ENCODE measurements at places on chromosomes 13 and 19. TPM values are rescaled to one million over a fixed set of nuclear protein-coding genes. Genes with fewer than 3 reads are reported as not detected.

Gene HIPK4
- 0.14 TPM for total RNA-seq

Gene ADGRE2
- total RNA-seq: 1.3 TPM

Gene CEACAM19
- total RNA-seq: 1.3 TPM

Gene COX6B1
- 274 TPM for total RNA-seq

Gene SSC5D
- total RNA-seq: 24.2 TPM

Gene ZNF582
- 1.1 TPM for total RNA-seq

Gene COLGALT1
- 201 TPM for total RNA-seq

Gene SYCN
- not detected for total RNA-seq

Gene NLRP11
- not detected for total RNA-seq

Gene ZNF791
- total RNA-seq: 15.2 TPM

Gene PLA2G4C
- 6.7 TPM for total RNA-seq

Gene DNAJC15
- 11.3 TPM for total RNA-seq

Gene FSD1
- total RNA-seq: 3.3 TPM

Gene ZNF98
- not detected for total RNA-seq

Gene GFY
- not detected for total RNA-seq

Gene NACC1
- 85.6 TPM for total RNA-seq

Gene GNG7
- 0.44 TPM for total RNA-seq

Gene FAM216B
- not detected for total RNA-seq

Gene PRKCG
- total RNA-seq: not detected

Gene ZNF844
- 4.0 TPM for total RNA-seq

Gene MAP2K2
- total RNA-seq: 161 TPM

Gene ABHD13
- 11.7 TPM for total RNA-seq

Gene PET100
- 3.5 TPM for total RNA-seq

Gene CBARP
- 6.8 TPM for total RNA-seq

Gene PEG3
- 0.44 TPM for total RNA-seq

Gene CEACAM20
- not detected for total RNA-seq

Gene PCDH20
- total RNA-seq: not detected

Gene ZNF440
- 14.0 TPM for total RNA-seq

Gene IRGC
- not detected for total RNA-seq

Gene BST2
- total RNA-seq: 6.2 TPM

Gene SRRM5
- total RNA-seq: 0.22 TPM

Gene MAMSTR
- total RNA-seq: under 0.01 TPM

Gene TMPRSS9
- not detected for total RNA-seq

Gene LILRA2
- not detected for total RNA-seq

Gene IGSF23
- total RNA-seq: not detected

Gene STOML3
- total RNA-seq: not detected

Gene NR2C2AP
- 11.6 TPM for total RNA-seq

Gene SUCLA2
- total RNA-seq: 34.6 TPM

Gene ZNF729
- not detected for total RNA-seq

Gene GNA15
- 0.14 TPM for total RNA-seq

Gene CKAP2
- total RNA-seq: 4.4 TPM

Gene ARRDC5
- total RNA-seq: not detected

Gene LILRB5
- not detected for total RNA-seq

Gene ZNF486
- 8.8 TPM for total RNA-seq

Gene CADM4
- 2.1 TPM for total RNA-seq

Gene C19orf81
- total RNA-seq: not detected

Gene IGFL1
- total RNA-seq: not detected

Gene ZNF85
- total RNA-seq: 13.5 TPM

Gene ZNF665
- 2.6 TPM for total RNA-seq

Gene TNFSF13B
- total RNA-seq: 8.1 TPM

Gene ZNF414
- 9.9 TPM for total RNA-seq

Gene ANO8
- total RNA-seq: 6.6 TPM

Gene ACER1
- not detected for total RNA-seq

Gene SPPL2B
- total RNA-seq: 39.9 TPM

Gene CTXN1
- total RNA-seq: 4.6 TPM

Gene NBEA
- total RNA-seq: 4.0 TPM

Gene KIR2DL4
- total RNA-seq: not detected

Gene MYO9B
- total RNA-seq: 192 TPM
